ENCODE measurements at places on chromosomes 2 and 18.
A peak's percentile ranks its signal among the peaks of the same experiment; 100 is the strongest.

DNA sequence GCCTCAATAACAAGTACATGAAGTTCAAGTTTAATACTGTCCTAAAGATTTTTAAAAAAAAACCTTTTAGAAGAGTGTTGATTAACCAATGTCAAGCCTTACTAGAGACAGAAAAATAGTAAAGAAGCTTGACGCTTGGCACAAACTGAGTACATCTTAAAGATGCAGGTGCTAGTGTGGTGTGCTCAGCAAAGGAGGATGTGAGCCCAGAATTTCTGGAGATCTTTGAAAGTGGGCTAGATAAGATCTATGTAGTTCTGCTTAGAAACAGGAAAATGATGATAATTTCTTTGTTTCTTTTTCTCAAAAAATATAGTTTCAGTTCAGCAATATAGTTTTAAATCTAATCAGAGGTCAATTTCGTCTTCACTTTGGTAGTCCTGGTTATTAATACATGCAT lies 118.3 kb upstream of the KLHL14 start:
- DNase-seq: no peak

DNA sequence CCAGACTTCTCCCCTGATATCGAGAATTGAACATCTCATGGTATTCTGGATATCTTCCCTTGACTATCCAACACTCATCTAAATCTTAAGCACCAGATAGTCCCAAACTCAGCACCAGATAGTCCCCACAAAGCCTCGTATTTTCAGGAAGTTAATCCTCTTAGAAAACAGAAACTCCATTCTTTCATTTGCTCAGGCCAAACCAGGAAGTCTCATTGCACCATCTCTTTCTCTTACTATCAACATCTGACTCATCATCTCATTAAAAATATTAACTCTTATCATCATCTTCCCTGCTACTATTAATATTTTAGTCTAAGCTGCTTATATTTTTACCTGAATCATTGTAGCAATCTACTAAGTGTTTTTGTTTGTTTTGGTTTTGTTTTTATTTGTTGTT lies 286.4 kb downstream of the GALNT13 start:
- DNase-seq: no peak

DNA sequence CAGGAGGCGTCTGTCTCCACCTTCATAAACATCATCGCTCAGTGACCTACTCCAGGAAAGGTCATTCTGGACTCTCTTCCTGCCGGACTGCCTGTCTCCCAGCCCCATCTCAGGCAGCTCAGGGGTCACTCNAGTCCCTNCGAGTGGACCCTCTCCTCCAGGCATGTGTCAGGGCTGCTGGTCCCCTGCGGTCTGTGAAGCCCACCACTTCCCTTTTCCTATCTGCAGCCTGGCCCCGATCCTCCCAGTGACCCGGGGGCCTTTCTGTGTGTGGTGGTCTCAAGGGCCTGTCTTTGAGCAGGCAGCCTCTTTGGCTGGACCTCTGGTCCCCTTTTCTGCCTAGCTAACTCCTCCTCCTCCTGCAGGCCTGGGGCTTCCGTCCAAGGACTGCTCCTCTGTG lies 5.9 kb upstream of the PARD6G start:
- no peak for DNase-seq

DNA sequence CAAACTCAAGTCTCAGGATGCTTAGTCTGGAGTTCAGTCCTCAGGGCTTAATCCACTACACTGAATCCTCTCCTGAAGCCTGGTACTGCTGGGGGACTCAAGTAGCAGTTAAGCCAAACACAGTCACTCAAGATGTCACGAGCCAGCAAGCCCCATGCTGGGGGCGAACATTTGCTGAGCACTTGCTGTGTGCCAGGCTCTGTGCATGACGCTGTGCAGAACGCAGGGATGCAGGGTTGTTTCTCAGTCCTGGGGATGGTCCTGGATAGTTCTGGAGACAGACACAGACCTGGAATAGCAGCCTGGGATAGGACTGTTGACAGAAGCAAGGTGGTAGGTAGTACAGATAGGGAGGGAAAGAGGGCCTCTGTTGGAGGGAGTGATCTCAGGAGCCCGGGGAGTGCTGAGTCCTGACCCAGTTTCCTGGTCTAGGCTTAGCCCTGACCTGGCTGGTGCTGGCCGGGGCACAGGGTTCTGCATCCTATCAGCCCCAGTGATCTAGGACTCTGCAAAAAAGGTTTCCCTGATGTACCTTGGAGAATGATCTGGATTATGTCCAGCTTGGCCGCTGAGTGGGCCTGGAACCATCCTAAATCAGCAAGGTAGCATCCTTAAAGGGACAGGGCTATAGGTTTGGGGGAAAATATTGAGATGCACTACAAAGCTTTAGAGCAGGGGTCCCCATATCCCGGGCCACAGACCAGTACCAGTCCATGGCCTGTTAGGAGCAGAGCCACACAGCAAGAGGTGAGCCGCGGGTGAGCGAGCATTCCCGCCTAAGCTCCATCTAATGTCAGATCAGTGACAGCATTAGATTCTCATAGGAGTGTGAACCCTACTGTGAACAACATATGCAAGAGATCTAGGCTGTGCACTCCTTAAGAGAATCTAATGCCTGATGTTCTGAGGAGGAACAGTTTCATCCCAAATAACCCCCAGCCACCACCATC lies 54.7 kb upstream of the OTOF start:
- no peak for DNase-seq

DNA sequence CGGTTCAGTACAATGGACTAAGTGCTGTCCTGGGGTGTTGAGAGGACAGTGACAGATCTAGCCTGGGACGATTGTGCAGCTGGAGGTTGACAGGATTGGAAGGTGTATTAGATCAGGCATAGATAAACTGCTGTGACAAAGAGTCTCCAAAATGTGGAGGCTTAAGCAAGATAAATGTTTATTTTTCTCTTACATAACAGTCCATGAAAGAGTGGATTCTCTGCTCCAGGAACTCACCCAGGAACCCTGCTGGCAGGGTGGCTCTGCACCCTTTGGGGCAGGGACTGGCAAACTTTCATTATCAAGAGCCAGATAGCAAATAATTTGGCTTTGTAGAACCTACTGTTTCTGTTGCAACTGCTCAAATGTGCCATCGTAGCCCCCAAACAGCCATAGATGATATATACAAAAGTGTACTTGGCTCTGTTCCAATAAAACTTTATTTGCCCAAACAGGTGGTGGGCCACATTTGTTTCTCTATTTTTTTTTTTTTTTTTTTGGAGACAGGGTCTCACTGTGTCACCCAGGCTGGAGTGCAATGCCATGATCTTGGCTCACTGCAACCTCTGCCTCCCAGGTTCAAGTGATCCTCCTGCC lies 9.7 kb downstream of the HRH4 start:
- no peak for DNase-seq

DNA sequence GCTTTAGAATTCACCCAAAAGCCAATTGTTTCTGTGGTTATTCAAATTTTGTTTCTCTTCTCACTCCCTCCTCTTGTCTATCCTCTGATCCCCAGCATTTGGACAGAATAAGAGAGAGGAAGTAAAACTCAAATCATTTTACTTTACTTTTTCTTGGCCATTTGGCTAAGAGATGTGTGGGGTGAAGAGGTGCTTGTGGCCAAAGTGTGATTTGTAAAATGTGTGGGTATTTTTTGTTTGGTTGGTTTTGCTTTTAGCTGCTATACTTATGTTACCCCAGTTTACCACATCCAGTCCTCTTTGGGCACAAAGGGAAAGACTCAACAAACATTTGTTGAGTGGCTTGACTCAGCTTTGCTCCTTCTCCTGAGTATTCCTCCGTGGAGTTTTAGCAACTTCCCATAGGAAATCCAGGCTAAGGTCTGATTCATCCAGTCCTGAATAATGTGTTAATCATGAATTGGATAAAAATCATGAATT lies 109.1 kb upstream of the CYP1B1 start:
- peak; percentile 3 for DNase-seq

- DNase-seq: no peak
Measured at GRCh38 chr18:38695559-38696280, 1130.1 kb upstream of the CELF4 start.

DNA sequence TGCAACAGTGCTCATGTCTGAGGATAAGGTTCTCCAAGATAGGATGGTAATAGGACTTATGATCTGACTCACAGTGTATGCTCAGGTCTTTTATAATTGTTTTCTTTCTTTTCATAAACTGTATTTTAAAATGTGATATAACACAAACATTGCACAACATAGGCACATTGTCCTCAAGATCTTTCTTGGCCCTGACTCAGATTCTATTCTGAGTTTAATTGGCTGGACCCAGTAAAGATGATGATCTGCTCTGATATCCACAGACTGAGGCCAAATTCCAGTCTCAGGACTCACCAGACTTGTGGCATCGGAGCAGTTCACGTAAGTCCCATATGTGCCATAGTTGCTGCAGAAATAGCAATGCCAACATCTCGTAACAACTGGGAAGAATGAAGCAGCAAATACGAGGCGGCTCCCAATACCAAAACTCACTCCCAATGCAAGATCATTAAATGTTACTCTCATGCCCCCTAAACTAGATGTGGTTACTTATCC lies 448.9 kb upstream of the SLC14A2 start:
- no peak for DNase-seq

DNA sequence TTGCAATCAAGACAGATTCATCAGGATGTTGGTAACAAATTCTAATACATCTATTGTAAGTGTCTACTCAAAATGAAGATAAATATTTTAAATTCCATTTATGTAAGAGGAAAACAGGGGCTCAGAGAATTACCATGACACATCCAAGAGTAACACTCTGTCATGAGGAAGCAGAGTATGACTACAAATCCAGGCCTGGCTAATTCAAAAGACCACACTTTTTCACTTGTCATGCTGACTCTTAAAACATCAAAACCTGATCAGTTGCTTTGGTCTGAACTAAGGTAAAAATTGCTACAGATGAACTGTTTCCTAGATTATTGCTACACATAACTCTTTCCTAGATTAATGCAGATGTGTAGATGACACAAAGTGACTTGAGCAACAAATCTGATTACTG lies 880.6 kb downstream of the TSN start:
- DNase-seq: no peak

DNA sequence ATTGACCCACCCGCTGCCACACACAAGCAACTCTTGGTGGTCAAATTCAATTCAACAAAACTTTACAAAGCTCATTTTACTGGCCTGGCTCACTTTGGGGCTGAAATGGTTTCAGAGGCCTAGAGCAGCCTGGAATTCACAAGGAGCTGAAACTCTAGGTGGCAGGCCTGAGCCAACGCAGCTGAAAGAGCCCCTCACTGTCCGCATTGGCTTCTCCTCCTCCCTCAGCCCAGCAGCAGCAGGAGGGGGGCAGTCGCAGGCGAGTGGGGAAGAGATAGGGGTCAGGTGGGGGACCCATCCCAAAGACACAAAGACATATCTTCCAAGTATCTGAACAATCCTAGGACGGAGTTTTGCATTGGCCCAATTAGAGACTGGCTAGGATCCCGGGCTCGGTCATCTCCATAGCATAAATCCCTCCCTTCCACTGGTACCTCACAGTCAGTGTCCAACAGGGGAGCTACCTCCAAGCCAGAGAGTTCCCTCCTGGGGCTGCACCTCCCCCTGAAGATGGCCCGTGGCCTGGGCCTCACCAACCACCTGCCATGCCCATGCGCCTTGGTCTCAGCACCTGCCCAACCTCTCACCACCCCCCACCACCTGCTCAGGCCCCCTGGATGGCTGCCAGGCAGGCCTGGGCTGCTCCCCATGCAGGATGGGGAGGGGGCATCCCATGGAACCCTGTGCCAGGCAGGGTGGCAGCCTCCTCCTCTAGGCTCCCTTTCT lies 113.4 kb downstream of the ZBTB7C start:
- no peak for DNase-seq

DNA sequence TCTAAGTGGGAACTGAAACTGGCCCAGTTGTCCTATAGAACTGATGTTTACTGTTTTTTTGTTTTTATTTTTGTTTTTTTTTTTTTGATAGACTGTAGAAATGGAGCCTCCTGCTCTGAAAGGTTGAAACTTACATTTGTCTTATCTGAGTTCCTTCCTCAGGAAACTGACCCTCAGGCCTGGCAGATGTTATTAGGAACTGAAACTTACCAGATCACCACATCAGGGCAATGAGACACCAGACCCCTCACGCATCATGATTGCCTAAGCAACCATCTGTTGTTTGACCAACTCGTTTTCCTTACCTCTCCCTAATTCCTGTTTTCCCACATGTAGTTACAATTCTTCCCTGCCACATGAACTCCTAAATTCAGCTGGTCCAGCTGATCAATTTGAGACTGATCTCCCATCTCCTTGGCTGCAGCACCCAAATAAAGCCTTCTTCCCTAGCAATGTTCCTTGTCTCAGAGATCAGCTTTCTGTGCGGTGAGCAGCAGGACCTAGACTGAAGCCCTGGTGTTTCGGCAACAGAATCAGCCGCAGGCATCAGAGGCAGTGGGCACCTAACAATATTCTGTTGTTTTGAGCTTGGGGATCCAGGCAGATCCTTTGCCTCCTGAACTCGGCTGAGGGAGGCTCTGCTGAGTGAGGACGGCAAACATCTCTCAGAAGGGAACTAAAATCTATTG lies 96.8 kb downstream of the MSH2 start:
- DNase-seq: no peak

DNA sequence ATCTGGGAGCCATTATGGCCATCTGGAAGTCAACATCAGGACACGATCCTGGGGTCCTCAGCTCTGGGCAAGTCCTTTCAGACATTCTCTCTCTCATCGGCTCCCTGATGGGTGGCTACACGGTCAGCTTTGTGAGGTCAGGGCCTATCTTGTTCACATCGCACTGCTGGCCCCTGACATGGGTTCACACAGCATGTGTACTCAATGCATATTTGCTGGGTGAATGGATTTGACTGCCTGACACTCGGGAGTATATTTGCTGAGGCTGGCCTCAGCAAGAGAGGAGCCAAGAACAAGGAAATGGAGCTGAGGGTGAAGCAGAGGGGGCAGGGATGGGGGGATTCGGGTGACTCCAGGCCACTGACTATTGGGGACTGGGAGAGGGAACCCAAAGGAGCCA lies 50.5 kb downstream of the SLC4A5 start:
- DNase-seq: no peak

DNA sequence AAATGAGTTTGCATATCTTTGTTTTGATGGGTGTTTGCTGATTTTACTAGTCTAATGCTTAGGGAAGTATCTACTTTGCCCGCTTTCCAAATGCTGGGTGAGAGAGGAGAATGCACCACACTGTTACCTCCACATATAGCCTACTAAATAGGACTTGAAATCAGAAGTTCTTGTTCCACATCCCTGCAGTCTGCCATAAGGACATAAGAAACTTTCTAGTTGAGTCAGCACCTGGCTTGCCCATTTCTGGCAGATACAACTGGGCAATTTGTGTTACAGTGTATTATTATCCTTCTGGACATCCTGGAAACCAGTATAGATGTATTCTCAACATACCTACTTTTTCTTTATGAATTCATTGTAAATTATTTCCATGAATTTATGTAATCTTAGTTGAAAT lies 29.5 kb downstream of the ANXA4 start:
- no peak for DNase-seq
